ENCODE measurements at places on chromosomes 3 and 15.

DNA sequence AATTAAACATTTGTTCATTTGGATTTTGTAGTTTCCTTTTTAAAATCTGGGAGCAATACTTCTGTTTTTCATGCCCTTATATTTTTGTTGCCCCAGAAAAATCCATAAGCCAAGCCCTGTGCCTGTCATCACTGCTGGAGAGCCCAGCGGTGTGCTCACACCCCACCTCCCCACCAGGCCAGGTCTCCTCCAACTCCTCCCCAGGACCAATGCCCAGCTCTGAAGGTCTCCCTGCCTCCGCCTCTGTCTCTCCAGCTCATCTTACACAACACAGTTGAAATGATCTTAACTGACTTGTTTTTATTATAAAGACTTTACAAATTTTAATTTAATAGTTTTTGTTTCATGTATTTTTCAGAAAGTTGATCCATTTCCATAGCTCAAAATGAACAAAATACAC lies 66.4 kb downstream of the RHCG start:
- DNase-seq = no peak

- no peak for DNase-seq
These were observed 218.1 kb downstream of the OSBPL10 start for GRCh38 chr3:31762888-31763351.

DNA sequence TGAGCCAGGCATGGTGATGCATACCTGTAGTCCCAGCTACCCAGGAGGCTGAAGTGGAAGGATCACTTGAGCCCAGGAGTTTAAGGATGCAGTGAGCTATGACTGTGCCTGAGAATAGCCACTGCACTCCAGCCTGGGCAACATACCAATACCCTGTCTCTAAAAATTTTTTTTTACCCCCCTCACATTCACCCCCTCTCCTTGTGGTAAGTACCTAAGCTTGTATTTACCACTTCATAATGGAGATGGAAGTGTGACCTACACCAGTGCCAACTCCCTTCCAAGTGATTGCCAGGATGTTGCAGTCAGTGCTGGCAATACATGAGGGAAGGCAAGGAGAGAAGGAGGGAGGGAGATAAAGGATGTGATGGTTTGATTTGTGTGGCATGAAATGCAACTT lies 84.2 kb downstream of the LRRC28 start:
- DNase-seq = no peak

GRCh38 chr3:180947761-180948390 lies 35.4 kb downstream of the FXR1 start:
- no peak for DNase-seq
